ENCODE measurements at places on chromosomes 4 and X.

DNA sequence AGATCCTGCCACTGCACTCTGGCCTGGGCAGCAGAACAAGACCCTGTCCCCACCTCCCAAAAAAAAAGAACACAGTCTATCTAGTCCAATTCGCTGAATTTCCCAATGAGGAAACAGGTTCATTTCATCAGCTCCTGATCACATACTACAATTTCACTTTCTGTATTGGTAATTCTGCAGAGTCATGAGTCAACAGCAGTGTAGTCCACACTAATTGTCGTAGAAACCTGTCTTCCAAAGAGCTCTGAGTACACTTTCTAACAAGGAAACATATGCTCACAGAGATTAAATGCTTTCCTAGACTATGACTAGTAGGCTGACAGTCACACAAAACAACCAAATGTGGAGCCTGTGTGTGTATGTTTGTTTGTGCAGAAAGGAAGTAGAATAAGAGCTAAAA is 91.9 kb downstream of the GPC4 start:
- DNase-seq, result no peak

GRCh38 chr4:36692586-36692985 is 411.2 kb downstream of the DTHD1 start:
- no peak for DNase-seq

DNA sequence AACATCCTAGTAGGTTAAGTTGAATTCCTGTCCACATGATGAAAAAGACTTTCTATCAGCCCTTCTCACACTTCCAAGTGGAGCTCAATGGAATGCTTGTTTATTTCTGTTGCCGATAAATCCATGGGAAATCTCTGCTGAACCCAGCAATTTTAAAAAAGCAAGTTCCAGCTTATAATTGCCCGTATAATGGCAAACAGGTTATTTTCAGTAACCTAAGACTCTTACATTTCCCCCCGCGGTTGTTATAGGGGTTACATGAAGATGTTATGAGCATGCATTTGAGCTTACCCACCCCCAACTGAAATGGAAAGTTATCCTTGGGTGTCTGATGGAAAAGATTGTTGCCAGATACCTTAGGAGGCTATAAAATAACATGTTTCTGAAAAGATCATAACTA is 136.2 kb downstream of the PALLD start:
- DNase-seq, result no peak

DNA sequence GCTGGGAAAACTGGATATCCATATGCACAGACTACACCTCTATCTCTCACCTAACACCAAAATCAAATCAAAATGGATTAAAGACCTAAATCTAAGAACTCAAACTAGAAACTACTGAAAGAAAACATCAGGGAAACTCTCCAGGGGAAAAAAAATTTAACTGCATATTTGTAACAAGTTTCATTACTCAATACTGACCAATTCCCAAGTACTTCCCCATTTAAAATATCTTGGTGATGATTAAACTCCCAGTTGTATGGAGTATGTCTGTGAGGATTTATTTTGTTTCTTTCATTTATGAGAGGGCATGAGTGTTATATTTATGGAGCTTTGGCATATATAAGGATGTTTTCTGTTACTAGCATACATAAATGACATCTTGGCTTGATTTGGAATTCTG is 112.3 kb upstream of the IL15 start:
- DNase-seq, result no peak

GRCh38 chrX:71396576-71396975 is 30.4 kb downstream of the TAF1 start:
- no peak for DNase-seq

DNA sequence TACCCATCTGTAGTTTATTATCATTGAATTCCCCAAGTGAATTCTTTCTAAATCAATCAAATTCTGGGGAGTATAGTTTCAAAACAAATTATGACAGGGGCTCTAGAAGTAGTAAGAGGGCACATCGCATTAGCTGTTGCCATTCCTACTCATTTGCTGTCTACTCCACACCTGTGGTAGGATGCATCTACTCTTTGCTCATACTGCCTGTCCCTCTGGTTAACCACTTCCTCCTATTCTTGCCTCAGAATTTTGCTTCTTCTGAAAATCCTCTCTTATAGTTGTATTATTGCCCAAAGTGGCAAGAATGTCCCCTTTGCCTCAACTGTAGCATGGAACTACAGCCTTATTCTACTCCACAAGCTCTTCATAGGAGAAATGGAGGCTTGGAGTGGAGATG is 12.7 kb upstream of the DGKK start:
- DNase-seq, result no peak

- no peak for DNase-seq
Measured at GRCh38 chr4:8610858-8611616, 18.5 kb downstream of the CPZ start.

DNA sequence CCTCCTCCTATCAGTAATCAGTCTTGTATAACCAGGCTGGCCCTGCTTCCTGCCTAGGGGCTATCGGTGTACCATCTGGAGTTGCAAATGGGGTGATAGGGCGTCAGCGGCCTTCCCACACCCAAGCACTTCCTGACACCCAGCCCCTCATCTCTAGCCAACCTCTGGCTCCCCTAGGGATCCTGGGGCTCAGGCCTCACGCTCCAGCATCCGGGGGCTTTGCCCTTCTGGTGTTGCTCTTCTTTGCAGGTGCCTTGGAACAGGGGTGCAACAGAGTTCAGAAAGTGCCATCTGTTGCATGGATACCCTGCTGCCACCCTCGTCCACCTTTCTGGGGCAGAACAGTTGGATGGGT is 4.1 kb downstream of the IL9R start:
- no peak for DNase-seq

DNA sequence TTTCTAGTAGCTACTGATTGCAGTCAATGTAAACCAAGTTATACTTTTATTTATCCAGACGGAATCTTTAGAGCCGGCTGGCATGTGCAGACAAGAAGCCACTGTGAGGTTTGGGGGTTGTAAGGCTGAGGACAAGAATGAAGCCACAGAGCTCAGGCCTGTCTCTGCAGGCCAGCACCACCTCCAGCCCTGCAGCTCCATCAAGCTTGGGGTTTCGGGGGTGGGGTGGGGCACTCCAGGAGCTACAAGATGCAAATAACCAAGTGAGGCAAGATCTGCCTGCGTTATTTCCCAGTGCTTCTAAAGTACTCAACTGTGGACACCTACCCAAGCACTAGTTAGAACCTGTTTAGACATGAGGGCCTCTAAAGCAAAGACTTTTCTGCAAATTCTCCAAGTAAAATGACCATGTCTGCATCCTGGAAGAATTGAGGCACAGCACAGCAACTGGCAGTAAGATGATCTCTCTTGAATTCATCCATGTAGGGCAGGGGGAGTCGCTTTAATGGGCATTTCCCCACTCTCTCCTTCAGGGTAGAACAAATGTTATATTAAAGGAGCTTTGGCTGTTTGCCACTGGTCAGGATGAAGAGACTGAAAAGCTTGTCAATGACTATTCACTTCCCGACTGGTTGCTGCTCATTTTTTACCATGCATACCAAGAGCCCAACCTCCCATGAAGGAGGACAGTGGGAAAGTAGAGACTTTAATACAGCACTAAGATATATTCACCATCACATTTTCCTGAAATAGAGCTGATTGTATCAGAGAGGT is 222.5 kb downstream of the MGST2 start:
- no peak for DNase-seq

DNA sequence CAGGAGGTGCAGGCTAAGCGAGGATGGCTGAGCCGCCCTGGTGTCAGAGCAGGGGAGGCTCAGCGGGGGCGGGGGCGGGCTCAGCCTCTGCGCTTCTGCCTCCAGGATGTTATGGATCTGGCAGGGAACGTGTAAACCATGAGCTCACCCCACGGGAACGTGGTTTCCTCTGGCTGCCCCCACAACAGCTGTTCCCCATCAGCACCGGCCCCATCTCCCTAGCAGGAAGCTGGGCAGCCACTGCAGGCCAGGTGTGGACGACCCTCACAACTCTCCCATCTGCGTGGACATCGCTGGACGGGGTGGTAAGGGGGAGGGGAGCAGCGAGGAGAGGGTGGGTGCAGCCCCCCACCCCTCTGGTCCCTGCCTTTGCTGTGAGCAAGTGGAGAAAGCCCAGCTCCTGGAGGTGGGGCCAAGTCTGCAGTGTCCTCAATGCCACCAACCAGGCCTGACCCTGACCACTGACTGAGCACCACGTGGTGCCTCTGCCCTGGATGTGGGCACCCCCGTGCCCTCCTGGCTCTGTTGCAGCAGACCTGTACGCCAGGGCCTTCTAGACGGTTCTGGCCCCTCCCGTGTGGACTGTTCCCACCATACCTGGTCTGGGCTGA is 28.1 kb upstream of the SPON2 start:
- DNase-seq, result peak; percentile 59

- DNase-seq, result peak; percentile 91
Measured at GRCh38 chr4:145545538-145546174, 64.0 kb downstream of the SMAD1 start.

DNA sequence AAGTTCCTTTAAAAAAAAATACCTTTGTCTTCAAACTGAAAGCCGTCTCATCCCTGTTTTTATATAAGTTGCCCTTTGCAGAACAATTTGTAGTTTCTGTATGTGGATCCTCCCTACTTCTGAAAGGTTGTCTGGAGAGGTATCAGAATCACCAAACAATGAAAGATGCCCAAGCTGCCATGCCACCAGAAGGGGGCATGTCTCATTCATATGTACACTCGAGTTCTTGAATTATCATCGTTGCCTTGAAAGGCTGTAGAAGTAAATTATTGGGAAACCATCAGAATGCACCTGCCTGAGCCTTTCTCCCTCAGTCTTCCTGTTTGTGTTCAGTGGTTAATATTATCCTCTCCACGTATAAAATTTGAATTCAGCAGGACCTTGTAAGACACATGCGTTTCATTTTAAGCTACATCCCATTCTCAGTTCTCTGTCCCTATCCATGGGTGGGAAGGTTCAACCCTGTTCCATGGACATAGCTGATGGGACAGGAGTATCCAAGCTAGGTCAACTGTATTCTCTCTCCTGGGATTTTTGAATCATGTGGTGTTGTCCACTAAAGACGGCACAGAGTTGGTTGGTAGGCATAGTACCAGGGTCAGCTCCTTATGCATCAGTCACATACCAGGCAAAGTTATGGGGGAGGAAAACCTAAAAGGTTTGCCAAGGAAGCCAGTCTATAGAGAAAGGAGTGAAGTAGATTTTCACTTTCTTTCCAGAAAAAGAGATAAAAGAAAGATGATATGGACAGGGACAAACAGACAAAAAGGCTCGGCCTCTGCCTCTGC is 24.0 kb downstream of the GALNT7 start:
- no peak for DNase-seq

DNA sequence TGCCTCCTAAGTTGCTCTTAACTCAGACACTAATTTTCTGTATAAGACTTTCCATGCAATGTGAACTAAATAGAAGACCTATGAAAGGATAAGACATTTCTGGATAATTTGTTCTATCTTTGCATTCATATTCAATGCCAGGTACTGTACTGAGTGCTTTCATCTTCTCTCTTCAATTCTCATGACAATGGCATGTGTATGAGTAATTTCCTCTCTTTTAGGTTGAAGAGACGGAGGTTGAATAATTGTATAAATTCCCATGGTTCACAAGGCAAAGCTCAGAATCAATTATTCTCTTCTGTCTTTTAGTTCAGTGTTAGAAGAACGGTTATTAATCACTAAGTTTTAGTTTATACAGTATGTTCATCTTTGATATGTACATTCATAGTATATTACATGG is 29.3 kb upstream of the CFAP299 start:
- DNase-seq, result no peak

- no peak for DNase-seq
Measured at GRCh38 chrX:16136080-16136479, 12.7 kb downstream of the GRPR start.

DNA sequence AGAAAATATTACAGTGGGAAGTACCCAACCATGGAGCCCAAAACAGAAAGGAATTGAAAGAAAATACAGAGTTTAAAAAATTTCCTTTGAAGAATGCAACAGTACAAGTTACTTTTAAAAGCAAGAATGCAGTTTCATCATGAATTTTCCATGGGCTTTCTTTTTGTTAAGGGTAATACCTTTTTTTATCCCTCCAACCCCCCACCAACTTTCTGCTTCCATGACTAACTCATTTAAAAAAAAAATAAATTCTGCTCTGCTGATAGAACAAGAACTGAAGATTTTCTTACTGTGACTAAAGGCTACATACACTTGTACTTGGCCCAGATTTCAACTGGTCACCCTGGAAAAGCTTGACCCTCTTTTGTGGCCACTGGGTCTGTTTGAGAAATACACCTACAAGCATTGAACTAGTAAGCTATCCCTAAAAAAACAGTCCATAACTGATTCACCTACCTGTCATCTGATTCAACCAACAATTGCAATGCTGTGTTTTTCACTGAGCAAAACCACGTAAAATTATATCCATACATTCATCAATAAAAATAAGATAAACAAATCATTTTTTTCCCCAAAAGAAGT is 214.2 kb downstream of the NSUN7 start:
- DNase-seq, result peak; percentile 27

DNA sequence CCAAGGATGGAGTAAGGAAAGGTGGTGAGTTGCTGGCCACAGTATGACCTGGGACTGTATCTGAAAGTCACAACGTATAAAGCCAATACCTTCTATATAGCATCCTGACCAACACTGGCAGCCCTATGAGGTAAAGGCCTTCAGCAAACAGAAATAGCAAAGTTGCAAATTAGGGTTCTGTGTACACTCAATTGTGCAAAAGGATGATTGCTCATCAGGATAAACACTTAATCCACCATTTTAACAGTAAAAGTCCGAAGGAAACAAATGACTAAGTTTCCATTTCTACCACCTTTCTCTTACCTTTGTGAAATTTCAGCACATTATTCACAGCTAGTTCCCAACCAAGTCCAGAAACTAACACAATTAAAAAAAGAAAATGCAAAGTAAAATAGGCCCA is 1.4 kb upstream of the FNIP2 start:
- DNase-seq, result no peak

DNA sequence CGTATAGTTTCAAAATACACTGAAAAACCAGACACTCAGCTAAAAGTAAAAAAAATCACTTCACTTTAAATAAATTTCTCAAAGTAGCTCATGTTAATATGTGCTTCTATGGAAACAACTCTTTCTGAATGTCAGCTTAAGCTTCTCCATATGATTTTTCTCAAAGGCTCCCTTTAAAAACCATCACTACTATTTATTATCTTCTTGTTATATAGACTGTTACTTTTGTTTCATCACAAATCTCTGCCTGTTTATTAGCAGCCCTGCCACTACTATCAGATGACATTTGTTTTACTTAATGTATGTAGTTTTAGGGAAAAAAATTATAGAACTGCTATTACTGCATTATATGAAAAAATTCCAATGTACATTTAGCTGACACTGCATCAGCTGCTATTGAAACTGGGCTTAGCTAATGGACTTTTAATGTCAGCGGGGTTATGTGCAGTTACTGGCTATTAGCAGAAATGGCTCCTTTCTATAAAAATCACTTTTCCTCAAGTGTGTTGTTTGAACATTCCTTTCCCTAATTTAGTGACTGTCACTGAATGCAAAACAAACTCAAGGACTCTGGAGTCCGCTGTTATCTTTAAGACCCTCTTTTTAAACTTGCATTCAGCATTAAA is 10.8 kb downstream of the UNC5C start:
- no peak for DNase-seq
